ENCODE measurements at places on chromosomes 13 and 19. TPM values are rescaled to one million over a fixed set of nuclear protein-coding genes. Genes with fewer than 3 reads are reported as not detected.

- H3K27ac ChIP-seq = no peak overlapping the region
- DNase-seq = no peak
- no peaks in the 10 kb centered on the region for H3K27me3 ChIP-seq
- H3K4me1 ChIP-seq = no peaks in the 10 kb centered on the region
- H3K36me3 ChIP-seq = no peaks in the 10 kb centered on the region
Measured at GRCh38 chr19:30920222-30920621, 429.0 kb downstream of the TSHZ3 start.

DNA sequence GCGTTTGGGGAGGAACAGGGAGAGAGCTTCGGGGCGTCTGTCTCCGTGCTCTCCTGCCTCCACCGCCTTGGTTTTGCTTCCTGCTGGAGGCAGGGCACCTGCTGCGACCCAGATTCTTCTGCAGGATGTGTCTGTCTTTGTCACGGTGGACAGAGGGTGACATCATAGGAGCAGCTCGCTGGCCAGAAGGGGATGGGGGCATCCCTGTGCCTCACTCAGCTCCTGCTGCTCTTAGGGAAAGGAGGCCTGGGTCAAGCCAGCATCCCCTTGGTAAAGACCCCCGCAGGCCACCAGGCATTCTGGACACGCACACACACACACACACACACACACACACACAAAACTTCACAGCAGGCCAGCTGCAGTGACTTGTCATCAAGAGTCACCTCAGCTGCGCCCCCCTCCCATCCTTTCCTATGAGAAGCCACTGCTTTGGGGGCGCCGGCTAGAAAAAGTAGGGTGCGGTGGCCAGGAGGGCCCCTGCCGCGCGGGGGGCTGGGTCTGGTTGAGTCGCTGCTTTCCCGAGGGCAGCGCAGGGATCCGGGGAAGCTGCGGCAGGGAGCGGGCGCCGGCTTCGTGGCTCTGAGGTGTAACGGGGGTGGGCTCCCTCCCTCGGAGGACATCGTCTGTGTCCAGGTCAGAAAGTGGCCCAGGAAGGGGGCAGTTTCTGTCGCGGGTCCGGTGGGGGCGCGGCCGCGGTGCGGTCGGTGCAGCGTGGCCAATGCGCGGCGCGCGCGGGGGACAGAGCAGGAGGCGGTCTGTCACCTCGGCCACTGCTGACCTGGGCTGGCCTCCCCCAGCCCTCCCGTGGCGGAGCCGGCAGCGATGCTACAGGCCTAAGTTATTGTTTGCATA lies 15.8 kb upstream of the NPAS1 start:
- H3K4me1 ChIP-seq = no peaks in the 10 kb centered on the region
- no peak overlapping the region for H3K4me3 ChIP-seq
- peaks cover 22% of the 10 kb centered on the region for H3K36me3 ChIP-seq
- no peaks in the 10 kb centered on the region for H3K27me3 ChIP-seq

Gene PNMA8B
- not detected for total RNA-seq

DNA sequence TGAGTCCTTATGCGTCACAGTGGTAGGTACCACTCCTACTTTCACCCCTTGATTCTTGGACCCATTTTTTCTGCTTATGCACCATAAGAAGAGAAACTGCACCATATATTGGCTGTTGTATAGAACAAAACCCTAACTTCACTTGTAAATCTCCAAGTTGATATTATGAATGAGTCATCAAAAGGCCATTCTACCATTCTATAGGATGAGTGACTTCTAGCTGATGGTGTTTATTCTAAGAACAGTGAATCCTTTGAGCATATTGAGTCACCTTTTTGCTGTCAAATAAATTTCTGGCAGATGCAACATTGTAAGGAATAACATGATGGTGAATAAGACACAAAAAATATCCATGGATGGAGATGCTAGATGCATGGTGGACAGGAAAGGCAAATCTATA lies 57.7 kb downstream of the POLR1D start:
- H3K27ac ChIP-seq = no peak overlapping the region
- H3K27me3 ChIP-seq = peaks cover 24% of the 10 kb centered on the region
- DNase-seq = no peak
- H3K4me3 ChIP-seq = no peak overlapping the region
- H3K36me3 ChIP-seq = no peaks in the 10 kb centered on the region

Gene SMAD9
- total RNA-seq = 0.15 TPM

Gene KIR3DL2
- total RNA-seq = 0.74 TPM

GRCh38 chr13:101712026-101712348 lies 259.5 kb downstream of the ITGBL1 start:
- no peaks in the 10 kb centered on the region for H3K36me3 ChIP-seq
- H3K27me3 ChIP-seq = no peaks in the 10 kb centered on the region
- H3K4me1 ChIP-seq = no peaks in the 10 kb centered on the region

DNA sequence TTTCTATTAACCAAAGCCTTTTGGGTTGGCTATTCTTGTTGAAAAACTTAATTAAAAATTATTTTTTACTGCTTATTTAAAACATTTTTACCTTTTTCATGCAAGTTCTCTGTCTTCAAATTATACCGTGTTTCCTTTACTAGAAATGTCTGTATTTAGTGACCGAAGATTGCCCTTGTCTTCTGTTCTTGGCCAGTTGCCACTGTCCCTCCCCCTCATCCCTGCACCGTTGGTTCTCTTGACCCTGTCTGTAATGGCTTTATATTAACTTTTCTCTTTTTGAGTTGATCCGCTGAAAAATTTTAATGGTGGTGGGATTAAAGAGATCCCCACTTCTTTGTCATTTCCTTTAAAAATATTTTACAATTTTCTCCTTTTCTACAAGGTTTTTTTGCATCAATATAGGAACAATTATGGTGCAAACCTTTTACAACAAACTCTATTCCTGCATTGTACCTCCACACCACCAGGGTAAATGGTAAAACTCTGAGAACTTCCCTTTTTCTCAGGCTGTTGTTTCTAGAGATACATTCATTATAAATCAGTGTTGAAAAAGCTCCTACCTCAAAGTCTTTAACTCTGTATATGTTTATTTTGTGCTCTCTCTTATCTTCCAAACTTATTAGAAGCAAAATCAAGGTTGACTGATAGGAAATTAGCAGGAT lies 12.9 kb upstream of the RNF113B start:
- H3K4me3 ChIP-seq = no peak overlapping the region
- no peaks in the 10 kb centered on the region for H3K36me3 ChIP-seq
- H3K4me1 ChIP-seq = no peaks in the 10 kb centered on the region
- DNase-seq = no peak

GRCh38 chr19:8306235-8307054 lies 1.7 kb downstream of the CD320 start:
- H3K27ac ChIP-seq = peak overlapping the region; percentile 82
- peak overlapping the region; percentile 32 for H3K4me3 ChIP-seq
- peaks cover 40% of the 10 kb centered on the region for H3K4me1 ChIP-seq
- H3K36me3 ChIP-seq = peaks cover 13% of the 10 kb centered on the region
- H3K27me3 ChIP-seq = no peaks in the 10 kb centered on the region

DNA sequence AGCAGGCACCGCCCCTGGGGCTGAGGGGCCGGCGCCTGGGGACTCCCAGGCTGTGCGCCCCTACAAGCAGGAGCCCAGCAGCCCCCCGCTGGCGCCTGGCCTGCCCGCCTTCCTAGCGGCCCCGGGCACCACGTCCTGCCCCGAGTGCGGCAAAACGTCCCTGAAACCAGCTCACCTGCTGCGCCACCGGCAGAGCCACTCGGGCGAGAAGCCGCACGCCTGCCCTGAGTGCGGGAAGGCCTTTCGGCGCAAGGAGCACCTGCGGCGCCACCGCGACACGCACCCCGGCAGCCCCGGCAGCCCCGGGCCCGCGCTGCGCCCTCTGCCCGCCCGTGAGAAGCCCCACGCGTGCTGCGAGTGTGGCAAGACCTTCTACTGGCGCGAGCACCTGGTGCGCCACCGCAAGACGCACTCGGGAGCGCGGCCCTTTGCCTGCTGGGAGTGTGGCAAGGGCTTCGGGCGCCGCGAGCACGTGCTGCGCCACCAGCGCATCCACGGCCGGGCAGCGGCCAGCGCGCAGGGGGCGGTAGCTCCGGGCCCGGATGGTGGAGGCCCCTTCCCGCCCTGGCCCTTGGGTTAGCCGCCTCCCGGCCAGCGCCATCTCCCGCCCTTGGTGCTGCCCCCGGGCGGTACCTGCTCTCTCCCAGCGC lies 16.1 kb upstream of the GALP start:
- no peaks in the 10 kb centered on the region for H3K4me1 ChIP-seq
- peaks cover 20% of the 10 kb centered on the region for H3K36me3 ChIP-seq
- H3K27me3 ChIP-seq = no peaks in the 10 kb centered on the region
- H3K27ac ChIP-seq = no peak overlapping the region
- H3K4me3 ChIP-seq = no peak overlapping the region
- no peak for DNase-seq

GRCh38 chr19:55283548-55284377 lies at the start of gene BRSK1:
Gene BRSK1, plus strand, starts transcription at chr19:55283997. Its CDS starts 446 bp downstream, at chr19:55284443.
- no peak within 1 kb of the TSS for H3K4me3 ChIP-seq
- H3K27me3 ChIP-seq = no peaks in the 10 kb centered on the region
- H3K4me1 ChIP-seq = peaks cover 26% of the 10 kb centered on the region
- DNase-seq = peak; percentile 26
- H3K27ac ChIP-seq = no peak within 1 kb of the TSS

DNA sequence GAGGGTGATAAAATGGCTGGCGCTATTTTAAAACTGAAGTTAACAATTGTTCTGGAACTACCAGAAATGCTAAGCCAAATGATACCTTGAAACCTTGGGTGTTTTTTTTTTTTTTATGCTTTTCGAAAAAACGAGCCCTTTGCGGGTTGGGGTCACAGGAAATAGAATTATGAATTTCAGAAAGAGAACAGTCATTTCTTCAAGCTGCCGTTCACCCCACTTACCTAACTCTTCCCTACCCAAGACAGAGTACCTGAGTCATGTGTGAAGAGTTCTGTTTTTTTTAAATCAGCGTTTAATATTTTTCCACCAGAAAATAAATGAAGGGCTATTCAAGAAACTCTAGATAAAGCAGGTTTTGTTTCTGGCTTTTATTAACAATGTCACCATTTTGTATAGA lies 35.3 kb downstream of the KLF2 start:
- peak overlapping the region; percentile 51 for H3K27ac ChIP-seq
- H3K4me1 ChIP-seq = peaks cover 97% of the 10 kb centered on the region

- no peak overlapping the region for H3K4me3 ChIP-seq
- no peaks in the 10 kb centered on the region for H3K36me3 ChIP-seq
- H3K27ac ChIP-seq = no peak overlapping the region
- no peaks in the 10 kb centered on the region for H3K27me3 ChIP-seq
Measured at GRCh38 chr19:28332351-28332750, 880.6 kb downstream of the UQCRFS1 start.

GRCh38 chr19:23804676-23805075 lies 46.0 kb upstream of the ZNF681 start:
- H3K4me3 ChIP-seq = no peak overlapping the region
- peaks cover 2% of the 10 kb centered on the region for H3K36me3 ChIP-seq
- no peaks in the 10 kb centered on the region for H3K27me3 ChIP-seq
- no peak for DNase-seq
- H3K4me1 ChIP-seq = peaks cover 16% of the 10 kb centered on the region
- no peak overlapping the region for H3K27ac ChIP-seq

Gene NDUFA11
- total RNA-seq = 120 TPM

All from CD4-positive, CD25-positive, alpha-beta regulatory T cell (primary cell).